NCI-H2081 treated with DMSO at 0.1 percent for 48 hours (cell line): ENCODE measurements at places on chromosomes 11 and 22.

DNA sequence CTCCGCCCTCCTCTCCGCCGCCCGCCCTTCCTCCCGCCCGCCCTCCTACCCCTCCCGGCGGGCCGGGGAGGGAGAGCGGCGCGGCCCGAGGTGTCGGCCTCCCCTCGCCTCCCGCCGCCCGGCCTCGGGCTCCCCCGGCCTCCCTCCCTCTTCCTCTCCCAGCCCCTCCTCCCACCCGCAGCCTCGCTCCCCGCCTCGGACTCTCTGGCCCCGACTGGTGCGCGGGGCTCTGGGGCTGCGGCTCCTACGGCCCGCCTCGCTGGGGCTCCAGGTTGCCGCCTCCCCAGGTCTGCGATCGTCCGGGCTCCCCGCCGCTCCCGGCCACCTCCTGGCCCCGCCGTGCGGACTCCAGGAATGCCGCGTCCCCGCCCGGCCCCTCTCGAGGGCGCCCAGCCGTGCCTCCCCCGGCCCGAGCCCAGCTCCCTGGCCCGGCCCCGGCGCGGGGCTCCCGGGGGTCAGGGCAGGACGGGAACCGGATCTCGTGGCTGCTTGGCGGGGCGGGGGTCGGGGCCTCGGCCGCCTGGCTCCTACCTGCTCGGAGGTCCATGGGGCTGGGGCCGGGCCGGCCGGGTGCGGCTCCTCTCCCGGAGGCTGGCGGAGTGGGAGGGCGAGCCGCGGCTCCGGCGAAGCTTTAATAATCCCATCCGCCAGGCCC is at the start of gene CLCF1:
Gene CLCF1 (minus strand): TSS at position 606 of the 655 bp plus-strand sequence. CDS start 59 bp downstream, at position 547.
- DNase-seq, result no peak

DNA sequence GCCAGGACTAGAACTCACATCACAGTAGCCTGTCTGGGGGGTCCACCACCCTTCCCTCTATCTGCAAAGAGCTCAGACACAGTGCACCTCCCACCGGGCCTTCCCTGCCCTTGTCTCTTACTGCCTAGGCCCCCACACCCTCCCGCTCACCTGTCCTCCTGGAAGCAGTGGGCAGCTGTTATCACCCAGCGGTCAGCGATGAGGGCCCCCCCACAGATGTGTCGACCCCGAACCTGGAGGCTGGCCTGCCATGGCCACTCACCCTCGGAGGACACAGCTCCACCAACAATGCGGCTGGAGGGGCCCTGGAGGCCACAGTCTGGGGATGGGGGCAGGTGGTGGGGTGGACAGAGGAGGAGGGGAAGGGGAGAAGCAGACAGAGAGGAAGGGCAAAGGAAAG is 18.8 kb downstream of the KCTD17 start:
- DNase-seq, result no peak

DNA sequence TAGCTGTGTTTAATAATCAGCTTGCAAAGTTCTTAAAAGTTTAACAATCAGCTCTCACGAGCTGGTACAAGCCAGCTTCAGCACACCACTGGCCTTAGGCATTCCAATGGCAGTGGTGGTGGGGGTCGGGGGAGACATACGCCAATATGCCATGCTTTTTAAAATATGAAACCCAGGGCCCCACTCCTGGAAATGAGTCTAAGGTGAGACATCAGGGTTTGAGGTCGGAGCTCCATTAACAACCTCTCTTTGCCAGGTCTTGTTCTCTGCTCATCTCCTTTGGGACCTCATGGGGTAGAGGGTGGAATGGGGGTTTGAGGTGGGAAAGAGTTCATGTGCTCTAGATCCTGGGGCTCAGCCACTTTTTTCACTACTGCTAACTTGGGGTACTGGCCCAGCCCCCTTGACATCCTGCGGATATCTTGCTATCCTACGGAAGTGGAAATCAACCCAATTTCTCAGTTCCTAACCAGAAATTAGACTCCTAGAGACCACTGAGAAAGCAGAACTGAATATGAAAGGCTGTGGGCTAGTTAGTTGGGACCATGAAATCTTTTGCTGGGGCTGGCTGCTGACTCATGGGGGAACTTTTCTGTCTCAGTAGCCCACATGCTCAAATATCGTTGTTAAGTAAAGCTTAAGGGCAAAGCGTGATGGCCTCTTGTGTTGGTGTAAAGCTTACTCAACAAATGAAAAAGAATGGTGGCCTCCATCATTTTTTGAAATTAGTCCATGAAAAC is 90.1 kb downstream of the PDHX start:
- no peak for DNase-seq

DNA sequence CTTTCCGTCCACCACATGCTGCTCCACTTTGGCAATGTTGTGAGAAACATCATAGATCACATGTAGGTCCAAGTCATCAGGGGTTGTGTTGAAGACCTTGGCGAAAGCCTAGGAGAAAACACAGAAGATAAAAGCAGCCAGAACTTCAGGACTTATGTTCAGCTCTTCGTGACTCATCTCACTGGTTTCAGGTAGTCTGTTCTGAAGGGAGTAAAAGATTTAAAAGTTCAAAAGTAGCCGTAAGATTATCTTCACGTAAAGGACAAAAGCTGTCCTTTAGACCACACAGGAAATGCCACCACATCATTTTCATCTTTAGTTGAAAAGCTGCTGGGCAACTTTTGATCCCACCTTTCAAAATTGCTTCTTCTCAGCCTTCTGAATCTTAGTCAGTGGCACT is 16.9 kb downstream of the RTCB start:
- DNase-seq, result no peak

GRCh38 chr11:19352771-19353160 is 112.0 kb upstream of the E2F8 start:
- DNase-seq, result no peak

DNA sequence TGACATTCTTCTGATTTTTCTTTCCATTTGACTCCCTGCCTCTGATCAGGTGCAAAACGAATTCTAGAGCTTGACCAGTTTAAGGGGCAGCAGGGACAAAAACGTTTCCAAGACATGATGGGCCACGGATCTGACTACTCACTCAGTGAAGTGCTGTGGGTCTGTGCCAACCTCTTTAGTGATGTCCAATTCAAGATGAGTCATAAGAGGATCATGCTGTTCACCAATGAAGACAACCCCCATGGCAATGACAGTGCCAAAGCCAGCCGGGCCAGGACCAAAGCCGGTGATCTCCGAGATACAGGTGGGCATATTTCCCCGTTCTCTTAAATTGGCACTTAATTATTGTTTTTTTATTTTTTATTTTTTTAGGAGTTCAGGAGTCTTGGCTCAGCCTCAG is 15.4 kb downstream of the XRCC6 start:
- DNase-seq, result no peak

- no peak for DNase-seq
These were observed 8.3 kb downstream of the CAT start for GRCh38 chr11:34447044-34447443.

DNA sequence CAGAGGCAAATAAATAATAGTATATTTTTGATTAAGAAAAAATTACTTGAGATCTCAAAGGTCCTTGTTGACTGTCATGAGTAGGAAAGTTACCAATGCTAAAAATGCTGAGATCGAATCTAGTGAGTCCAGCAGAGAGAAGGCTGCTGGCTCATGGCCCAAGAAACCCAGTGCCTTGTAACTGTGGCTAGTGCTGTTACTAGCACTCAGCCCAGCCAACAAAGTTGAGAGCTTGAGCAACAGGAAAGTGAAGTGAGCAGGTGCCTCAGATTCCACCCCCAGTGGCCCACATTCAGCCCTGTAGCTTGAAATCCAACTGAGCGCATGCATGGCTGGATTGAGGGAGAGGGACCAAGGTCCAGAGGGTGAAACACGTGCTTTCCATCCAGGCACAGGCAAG is 398.2 kb downstream of the SHANK2 start:
- no peak for DNase-seq

- DNase-seq, result no peak
These were observed 205.1 kb upstream of the PITPNB start for GRCh38 chr22:28123989-28124766.

GRCh38 chr11:69202511-69203221 is 46.9 kb downstream of the SMIM38 start:
- no peak for DNase-seq

DNA sequence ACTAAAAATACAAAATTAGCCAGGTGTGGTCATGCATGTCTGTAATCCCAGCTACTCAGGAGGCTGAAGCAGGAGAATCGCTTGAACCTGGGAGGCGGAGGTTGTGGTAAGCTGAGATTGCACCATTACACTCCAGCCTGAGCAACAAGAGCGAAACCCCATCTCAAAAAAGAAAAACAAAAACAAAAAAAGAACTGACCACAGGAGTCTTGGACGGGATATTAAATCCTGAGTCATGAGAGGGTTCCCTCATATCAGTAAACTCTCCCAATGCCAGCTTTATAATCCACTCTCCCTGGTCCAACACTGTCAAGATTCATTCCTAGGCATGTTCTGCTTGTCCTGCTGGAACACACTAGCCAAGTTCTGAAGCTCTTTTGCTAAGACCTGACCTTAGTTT is 61.5 kb upstream of the EP300 start:
- DNase-seq, result no peak

- DNase-seq, result no peak
These were observed 88.5 kb downstream of the TRIM44 start for GRCh38 chr11:35750981-35751663.

DNA sequence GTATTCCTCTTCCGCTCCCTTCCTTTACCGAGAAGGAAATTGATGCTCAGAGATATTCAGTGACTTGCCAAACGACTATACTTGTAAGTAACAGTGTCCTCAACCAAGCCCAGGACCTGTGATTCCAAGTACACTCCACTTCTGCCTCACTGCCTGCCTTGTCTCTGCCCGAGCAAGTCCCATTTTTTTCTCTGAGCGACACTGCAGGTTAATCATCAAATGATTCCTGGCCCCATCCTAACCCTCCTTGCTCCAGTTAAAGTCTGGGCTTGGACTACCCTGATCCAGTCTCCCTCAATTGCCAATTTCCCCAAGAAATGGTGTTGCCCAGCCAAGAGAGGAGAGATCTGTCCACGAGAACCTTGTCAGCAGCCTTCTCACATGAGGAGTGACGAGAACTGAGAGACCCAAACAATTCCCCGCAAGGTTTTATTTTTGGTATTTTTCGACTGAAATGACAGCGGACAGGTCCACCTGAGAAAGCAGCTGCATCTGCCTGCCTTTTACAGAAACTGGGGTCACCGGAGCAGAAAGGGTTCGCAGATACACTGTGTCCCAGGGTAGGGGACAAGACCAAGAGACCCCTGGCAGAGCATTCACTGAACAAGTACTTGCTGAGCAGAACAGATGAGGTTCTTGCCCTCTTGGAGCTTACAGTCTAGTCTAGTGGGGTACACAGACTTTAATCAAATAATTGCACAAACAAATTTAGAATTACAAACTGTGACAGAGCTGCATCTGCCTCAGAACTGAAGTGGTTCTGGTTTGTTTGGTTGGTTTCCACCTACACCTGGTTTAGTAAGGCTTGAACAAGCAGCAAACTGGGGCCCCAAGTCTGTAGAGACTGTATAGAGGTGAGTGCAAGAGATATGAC is 11.4 kb downstream of the POU2AF1 start:
- DNase-seq, result no peak

GRCh38 chr11:76025817-76026216 is 180.5 kb downstream of the WNT11 start:
- DNase-seq, result no peak

DNA sequence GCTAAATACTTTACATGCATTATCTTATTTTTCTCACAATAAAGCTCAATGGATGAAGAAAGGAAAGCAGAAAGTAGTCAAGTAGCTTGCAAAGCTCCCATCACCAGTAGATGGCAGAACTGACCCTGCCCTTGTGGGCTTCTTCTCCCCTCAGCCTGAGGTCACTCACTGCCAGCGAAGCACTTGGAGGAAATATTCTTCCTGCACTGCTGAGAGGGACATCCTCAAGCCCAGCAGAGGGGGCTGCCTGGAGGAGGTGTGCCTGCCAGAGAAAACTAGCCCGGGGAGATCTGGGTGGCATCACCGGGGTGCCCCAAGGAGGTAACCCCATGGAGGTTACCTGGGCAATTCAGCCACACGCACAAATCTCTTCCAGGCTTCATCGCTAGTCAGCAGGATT is 6.6 kb downstream of the APOL4 start:
- DNase-seq, result no peak

- DNase-seq, result no peak
These were observed 60.4 kb downstream of the BMAL1 start for GRCh38 chr11:13338019-13338426.

DNA sequence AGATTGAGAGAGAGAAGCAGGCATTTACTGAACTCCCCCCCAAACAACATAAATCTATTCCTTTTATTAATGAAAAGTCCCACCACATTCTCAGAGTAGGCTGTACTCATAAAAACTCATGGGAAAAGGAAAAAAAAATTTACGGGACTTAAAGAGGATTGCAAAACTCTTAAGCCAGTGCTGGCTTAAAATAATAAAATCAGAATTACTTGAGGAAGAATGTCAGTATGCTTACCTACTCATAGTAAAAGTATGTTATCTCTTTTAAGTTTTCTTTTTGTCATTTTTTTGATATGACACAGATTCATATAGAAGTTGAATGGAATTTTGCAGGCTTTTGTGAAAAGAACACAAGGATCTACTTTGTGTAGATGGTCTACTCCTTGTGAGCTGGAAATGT is 126.3 kb downstream of the LUZP2 start:
- no peak for DNase-seq

- DNase-seq, result no peak
These were observed 2.9 kb upstream of the HDAC10 start for GRCh38 chr22:50253941-50254340.

DNA sequence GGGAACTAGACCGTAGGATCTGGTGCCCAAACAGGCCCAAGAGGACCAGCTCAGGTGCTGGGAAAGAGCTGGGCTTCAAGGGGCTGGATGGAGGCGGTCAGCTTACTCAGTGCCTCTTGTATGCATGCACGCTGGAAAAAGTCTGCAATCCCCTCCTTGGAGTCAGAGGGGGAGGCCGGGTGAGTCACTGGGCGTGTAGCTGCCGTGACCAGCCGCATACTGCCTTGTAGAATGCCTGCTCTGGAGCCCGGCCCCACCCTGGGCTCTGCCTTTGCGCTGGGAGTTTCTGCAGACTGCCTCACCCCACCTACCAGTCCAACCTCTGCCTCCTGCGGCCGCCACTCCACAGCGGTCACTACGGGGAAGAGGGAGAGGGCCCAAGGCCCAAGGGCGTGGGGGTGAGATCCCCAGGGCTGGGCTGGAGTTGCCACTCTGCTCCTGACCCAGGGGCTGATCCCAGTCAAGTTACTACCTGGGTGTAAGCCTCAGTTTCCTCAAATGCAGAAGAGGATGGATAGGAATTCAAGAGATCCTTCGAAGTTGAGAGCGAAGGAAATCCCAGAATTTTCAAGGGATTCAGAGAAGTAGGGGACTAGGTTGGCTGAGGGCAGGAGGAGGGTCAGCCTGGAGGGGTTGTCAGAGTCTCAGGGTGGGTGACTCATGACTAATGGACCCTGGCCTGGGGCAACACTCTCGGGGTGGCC is 4.2 kb downstream of the MRGPRF start:
- DNase-seq, result no peak

- DNase-seq, result no peak
These were observed 30.5 kb upstream of the TTLL12 start for GRCh38 chr22:43217285-43218030.
